AG10803 (cell line): ENCODE measurements at places on chromosomes 7 and 10.
A peak's percentile ranks its signal among the peaks of the same experiment; 100 is the strongest.

DNA sequence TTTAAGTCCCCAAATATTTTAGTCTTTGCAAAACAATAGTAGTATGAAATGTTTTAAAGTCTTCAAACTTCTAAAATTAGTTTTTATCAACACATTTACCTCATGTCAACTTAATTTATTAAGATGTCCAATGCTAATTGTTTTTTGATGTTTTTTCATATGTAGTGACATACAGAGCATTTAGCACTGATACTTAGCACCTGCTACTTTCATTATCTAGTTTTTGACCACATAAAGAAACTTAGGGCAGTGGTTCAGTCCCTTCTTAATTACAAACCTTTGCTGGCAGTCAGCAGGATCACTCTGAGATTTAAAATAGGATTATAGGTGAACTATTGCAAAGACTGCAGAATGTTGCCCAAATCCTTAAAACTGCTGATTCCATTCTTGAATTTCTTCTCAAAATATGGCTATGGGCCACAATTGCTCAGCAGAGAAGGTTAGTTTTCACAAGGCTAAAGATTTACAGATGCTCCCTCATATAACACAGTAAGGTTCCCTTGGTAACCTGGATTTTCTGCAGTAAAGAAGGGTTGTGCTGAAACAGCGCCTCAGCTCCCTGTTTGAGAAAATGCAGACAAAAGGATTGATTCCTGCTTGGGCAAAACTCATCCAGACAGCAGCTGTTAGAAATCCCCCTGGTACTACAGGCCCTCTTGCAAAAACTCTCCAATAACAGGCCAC, 3.4 kb downstream of the GPR85 start:
- DNase-seq = peak; percentile 6

DNA sequence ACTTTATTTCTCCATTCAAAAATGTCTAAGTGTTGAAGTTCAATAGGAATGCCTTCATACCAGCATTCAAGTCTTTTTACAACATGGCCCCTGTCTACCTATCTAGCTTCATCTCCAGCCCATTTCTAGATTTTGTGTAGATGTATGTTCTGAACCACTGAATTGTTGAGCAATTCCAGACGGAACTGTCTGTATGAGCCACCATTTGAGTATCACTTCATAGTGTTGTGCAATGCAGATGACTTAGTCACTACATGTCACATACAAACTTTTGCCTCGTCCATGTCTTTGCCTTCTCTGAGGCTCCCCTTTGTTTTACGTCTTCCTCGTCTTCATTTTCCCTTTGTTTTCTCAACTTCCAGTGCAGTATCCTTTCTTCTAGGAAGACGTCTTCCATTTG, 118.1 kb downstream of the INHBA start:
- peak; percentile 49 for DNase-seq

GRCh38 chr7:8365499-8366110, 67.8 kb upstream of the NXPH1 start:
- DNase-seq = no peak

DNA sequence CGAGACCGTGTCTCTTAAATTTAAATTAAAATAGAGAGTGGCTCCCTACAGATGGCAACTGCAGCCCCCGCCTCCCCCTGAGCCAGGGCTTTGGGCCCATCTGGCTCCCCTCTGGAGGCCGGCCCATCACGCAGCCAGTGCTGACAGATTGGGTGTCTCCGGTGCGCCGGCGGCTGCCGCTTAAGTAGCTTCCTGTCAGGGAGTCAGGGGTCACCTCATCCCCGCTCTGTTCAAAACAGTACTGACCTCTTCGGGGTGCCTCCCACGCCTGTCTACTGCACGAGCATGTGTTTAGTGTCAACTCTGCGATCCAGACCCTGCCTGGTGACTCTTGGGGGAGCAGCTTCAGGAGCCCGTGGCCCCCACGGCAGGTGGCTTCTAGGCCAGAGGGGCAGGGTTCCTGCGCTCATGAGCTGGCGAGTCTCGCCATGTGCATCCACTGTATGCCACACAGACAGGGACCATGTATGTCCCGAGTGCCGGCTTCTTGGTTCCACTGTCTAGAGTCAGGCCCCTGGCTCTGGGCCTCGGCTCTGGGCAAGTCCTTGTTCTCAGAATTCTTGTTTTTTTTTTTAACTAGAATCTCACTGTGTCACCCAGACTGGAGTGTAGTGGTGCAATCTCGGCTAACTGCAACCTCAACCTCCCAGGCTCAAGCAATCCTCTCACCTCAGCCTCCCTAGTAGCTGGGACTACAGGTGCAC, 36.1 kb downstream of the KCTD7 start:
- DNase-seq = no peak

GRCh38 chr7:41889040-41889439, 186.2 kb upstream of the INHBA start:
- DNase-seq = no peak

DNA sequence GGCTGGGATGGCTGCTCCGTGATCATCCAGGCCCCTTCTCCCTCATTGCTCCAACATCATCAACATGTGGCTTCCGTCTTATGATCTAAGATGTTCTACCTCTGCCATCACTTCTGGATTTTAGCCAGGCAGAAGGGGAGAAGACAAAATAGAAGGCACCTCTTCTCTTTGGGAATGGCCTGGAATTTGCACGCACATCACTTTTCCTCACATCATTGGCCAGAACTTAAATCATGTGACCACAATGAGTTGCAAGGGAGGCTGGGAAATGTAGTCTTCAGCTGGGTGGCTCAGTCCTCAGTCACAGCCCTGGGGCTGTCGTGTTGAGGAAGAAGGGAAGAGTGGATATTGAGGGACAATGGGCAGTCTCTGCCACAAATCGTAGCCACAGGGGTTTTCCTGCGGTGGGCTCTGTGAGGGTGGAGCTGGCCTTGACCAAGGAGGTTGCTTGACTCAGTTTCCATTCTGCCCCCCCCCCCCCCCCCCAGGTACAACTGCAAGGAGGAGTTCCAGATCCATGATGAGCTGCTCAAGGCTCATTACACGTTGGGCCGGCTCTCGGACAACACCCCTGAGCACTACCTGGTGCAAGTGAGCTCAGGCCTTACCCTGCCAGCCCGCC, 50.3 kb downstream of the PALD1 start:
- DNase-seq = peak; percentile 43

GRCh38 chr10:51137756-51138529, 63.7 kb downstream of the PRKG1 start:
- peak; percentile 90 for DNase-seq

- DNase-seq = no peak
Observed at GRCh38 chr10:75303045-75303777, 67.5 kb upstream of the COMTD1 start.

GRCh38 chr10:70656489-70656888, 15.8 kb upstream of the ADAMTS14 start:
- DNase-seq = peak; percentile 98

DNA sequence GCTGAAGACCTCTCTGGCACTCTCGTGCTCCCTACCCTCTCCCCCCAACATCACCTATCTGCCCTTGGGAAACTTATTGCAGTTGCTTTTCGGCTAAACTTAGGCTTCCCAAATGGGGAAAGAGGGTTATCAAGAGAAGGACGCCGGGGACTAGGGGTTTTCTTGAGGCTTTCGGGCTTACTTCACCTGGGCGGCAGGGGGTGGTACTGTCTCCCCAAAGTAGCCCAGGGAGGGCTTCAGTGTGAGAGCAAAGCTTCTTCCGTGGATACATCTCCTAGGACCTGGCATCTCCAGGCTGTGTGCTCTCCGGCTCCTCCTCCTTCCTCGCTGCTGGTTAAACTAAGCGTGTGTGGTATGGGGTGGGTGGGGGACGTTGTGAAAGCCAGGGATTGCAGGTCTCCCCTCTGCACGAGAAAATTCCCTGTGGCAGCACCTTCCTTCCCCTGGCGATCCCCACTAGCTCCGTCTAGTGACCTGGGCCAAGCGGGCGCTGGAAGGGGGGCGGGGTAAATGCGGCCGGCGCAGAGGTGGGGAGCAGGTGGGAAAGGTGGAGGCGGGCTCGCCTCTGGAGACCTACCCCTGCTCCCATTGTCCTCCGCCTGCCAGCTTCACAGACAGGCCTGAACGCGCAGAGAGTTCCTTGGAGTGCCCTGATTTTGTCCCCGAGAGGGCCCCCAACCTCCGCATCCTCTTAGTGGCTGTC, 1.1 kb downstream of the PLXDC2 start:
- no peak for DNase-seq

- no peak for DNase-seq
Observed at GRCh38 chr10:18197706-18198105, 57.5 kb downstream of the CACNB2 start.

- DNase-seq = no peak
Observed at GRCh38 chr7:99739699-99740572, 4.9 kb upstream of the CYP3A7 start.

DNA sequence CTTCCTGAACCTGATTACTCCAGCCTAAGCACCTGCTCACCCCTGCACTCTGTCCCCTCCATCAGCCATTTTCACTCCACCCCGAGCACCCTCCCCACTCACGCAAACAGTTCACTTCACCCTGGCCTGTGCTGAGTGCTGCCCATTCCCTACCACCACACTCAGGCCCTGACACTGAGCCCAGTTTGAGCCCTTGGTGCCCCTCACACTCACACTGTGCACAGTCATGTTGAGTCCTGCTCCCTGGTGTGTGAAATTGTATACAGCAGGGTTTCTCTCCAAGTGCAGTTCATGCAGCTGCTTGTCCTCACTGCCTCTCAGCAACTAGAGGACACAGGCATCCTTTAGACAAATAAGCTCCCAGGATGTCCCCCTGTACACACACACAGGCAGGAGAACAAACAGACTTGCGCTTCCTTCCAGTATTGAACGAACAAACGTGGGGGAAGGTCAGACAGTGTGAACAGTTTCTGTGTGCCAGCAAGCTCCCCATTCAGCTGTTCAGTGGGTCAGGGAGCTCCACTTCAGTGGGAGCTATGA, 6.8 kb downstream of the MYO1G start:
- no peak for DNase-seq

- peak; percentile 75 for DNase-seq
Observed at GRCh38 chr7:106618480-106618879, 42.5 kb downstream of the CCDC71L start.

- DNase-seq = no peak
Observed at GRCh38 chr7:120714945-120715344, 143.0 kb downstream of the TSPAN12 start.

GRCh38 chr7:135793841-135794240, 45.2 kb upstream of the FAM180A start:
- DNase-seq = no peak

GRCh38 chr7:7505915-7506314, 29.8 kb downstream of the COL28A1 start:
- no peak for DNase-seq

GRCh38 chr10:70052462-70053217, at the start of gene MACROH2A2:
TSS of gene MACROH2A2 (plus strand) at chr10:70052846. CDS start at chr10:70075659, 22,813 bp downstream.
- peak; percentile 59 for DNase-seq

DNA sequence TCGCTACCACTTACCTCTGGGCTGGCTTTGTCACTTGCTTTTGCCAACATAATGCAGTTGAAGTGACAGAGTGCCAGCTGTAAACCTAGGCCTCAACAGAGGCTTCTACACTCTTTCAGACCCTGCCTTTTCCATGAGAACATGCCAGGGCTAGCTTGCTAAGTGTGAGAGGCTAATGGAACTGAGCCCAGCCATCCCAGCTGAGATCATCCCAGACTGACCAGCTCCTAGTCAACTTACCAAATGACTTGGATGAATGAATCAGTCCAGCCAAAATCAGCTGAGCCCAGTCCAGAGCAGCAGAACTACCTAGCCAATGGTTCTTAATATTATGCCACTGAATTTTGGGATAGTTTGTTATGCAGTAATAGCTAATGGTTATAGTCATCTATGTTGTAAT, 34.7 kb upstream of the MKLN1 start:
- DNase-seq = peak; percentile 74

DNA sequence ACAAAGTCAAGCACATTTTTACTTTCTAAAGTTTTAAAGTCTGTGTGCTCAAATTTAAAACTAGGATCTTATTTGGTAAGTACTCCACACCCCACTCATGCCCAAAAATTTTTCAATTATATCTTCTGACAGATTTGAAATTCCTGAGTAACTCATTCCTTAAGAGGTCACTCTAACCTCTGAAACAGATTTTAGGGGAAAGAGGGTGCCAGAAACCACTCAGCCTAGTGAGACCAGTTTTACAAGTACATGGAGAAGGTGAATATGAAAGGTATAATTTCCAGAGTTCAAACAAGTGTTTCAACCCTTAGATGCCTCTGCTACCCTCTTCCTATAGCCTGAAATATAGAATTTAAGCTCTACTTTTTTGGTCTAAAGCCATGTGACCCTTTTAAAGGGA, 79.2 kb downstream of the C7orf25 start:
- peak; percentile 38 for DNase-seq

GRCh38 chr7:7178906-7179305, 3.4 kb upstream of the C1GALT1 start:
- DNase-seq = no peak

- peak; percentile 8 for DNase-seq
Observed at GRCh38 chr7:91636129-91636724, 244.3 kb downstream of the MTERF1 start.

GRCh38 chr7:124208173-124208572, 175.3 kb upstream of the TMEM229A start:
- no peak for DNase-seq

DNA sequence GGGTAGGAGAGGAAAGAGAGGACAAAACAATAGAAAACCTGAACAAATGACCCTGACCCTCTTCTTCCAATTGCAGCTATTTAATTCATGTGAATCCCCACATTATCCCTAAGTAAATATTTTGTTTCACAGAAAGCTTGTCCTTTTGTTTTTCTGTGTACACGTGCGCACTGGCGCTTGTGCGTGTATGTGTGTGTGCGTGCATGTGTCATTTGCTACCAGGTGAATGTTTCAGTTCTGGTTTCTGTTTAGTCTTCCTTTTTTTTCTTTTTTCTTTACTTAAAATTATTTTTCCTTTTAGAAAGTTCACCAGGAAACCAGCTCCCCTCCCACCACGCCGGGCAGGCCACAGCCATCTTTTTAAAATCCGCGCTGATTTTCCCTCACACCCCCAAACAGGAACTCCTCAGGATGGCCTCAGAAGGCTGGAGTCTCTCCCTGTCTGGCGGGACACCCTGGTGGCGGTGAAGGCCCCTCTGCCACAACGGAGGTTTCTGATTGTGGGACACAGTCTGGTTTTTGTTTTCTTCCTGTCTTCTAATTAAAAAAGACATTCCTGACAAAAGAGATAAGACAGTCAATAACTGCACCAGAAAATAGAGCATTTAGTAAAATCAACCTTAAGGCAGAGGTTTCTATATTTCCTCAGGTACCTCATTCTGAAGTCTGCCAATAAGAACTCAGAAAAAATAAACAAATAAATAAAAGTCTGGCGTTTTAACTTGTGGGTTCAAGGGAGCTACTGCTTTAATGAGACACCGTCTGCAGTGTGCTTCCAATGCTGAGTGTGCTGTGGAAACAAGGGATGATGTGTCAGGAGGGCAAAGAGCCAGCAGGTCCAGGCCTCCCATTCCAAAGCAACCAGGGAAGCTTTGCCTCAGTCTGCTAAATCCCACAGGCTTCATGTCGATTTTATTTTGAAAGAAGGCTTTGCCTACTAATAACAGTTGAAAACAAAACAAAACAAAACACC, 17.4 kb downstream of the IRF5 start:
- DNase-seq = peak; percentile 74

- DNase-seq = no peak
Observed at GRCh38 chr10:97380516-97380915, 20.6 kb downstream of the RRP12 start.
